Lung microvascular endothelial cell (primary cell): ENCODE measurements at places on chromosomes 3 and 15. TPM values are rescaled to one million over a fixed set of nuclear protein-coding genes. Genes with fewer than 3 reads are reported as not detected.

The CCRL2 gene
- total RNA-seq, result 0.40 and 2.6 TPM in 2 replicates

The DGKG gene
- total RNA-seq, result 2.0 TPM in 1 of 2 replicates, not detected in the other

The SH3GL3 gene
- total RNA-seq, result under 0.01 TPM in 1 of 2 replicates, not detected in the other

The GOLGA8N gene
- total RNA-seq, result 0.60 and 0.65 TPM in 2 replicates

The KCNMB2 gene
- not detected in 2 replicates for total RNA-seq

The SLC22A14 gene
- not detected in 2 replicates for total RNA-seq

The MASP1 gene
- total RNA-seq, result 0.40 and 1.7 TPM in 2 replicates

The DAZL gene
- not detected in 2 replicates for total RNA-seq

The PPP4R2 gene
- 41.6 and 57.7 TPM in 2 replicates for total RNA-seq

The PLA2G4F gene
- total RNA-seq, result not detected in 2 replicates

The UACA gene
- total RNA-seq, result 102 and 189 TPM in 2 replicates

The AQR gene
- total RNA-seq, result 12.9 and 16.1 TPM in 2 replicates

The P2RY13 gene
- not detected in 2 replicates for total RNA-seq

The EEF1AKMT4 gene
- 3.5 and 3.6 TPM in 2 replicates for total RNA-seq
